ENCODE measurements at places on chromosomes 12 and 14. TPM values are rescaled to one million over a fixed set of nuclear protein-coding genes. Genes with fewer than 3 reads are reported as not detected.

The CCDC60 gene
- 0.57 TPM for total RNA-seq

The CACNA1C gene
- 1.7 TPM for total RNA-seq

The TNS2 gene
- total RNA-seq, result 7.7 TPM

The NXPH4 gene
- total RNA-seq, result 4.9 TPM

DNA sequence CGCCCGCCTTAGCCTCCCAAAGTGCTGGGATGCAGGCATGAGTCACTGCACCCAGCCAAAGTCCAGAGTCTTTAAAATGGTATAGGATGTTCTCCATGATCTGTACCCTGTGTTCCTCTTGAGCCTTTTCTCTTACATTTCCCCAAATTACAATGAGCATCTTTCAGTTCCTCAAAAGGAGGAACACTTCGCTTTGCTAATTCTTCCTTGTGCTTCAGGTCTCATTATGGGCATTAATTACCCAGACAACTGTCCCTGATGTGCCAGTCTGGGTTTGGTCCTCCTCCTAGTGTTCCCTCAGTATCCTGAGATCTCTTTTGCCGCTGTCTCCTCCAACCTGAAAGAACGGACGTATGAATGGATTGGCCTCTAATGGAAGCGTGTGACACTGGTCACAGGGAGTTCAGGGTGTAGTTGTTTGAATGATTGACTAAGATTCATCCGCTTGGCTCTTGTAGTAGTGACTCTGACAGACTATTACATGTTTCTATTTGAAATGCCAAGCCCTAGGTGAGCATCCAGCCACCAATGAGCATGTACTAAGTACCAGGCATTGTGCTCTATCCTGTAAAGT is 8.2 kb downstream of the PRKCH start:
- peaks cover 16% of the 10 kb centered on the region for H3K36me3 ChIP-seq
- H3K4me3 ChIP-seq, result no peak overlapping the region
- no peak overlapping the region for H3K27ac ChIP-seq
- H3K4me1 ChIP-seq, result peaks cover 22% of the 10 kb centered on the region
- DNase-seq, result no peak

DNA sequence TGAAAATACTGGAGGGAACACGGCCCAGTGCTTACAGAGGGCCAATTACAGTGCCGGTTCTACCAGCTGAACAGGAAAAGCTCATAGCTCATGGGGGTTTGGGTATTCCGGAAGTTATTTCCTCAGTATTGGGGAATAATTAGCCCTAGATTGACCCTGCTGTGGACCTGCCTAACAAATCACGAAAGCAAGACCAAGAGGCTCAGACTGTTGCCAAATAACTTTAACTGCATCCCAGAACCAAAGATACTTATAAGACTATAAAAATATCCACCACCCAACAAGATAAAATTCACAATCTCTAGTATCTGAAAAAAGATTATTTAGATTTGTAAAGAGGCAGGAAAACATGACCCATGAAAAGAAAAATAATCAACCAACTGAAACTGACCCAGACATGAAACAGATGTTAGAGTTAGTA is 8.0 kb upstream of the OR5AU1 start:
- no peak overlapping the region for H3K4me3 ChIP-seq
- H3K27ac ChIP-seq, result no peak overlapping the region
- no peaks in the 10 kb centered on the region for H3K36me3 ChIP-seq
- H3K27me3 ChIP-seq, result peaks cover 6% of the 10 kb centered on the region

GRCh38 chr12:1590221-1590979 is 4.0 kb downstream of the FBXL14 start:
- H3K36me3 ChIP-seq, result no peaks in the 10 kb centered on the region
- H3K4me1 ChIP-seq, result peaks cover 67% of the 10 kb centered on the region
- H3K27ac ChIP-seq, result peak overlapping the region; percentile 86
- peaks cover 78% of the 10 kb centered on the region for H3K27me3 ChIP-seq

GRCh38 chr14:49972131-49972671 is 79.3 kb downstream of the ARF6 start:
- no peak overlapping the region for H3K4me3 ChIP-seq
- peak overlapping the region; percentile 17 for H3K27ac ChIP-seq
- H3K27me3 ChIP-seq, result no peaks in the 10 kb centered on the region
- peaks cover 13% of the 10 kb centered on the region for H3K4me1 ChIP-seq
